ENCODE measurements at places on chromosomes 6 and 20. TPM values are rescaled to one million over a fixed set of nuclear protein-coding genes. Genes with fewer than 3 reads are reported as not detected.

- peak; percentile 37 for DNase-seq
Observed at GRCh38 chr6:40545954-40546353, 41.2 kb downstream of the LRFN2 start.

- DNase-seq: no peak
Observed at GRCh38 chr6:53647462-53648094, 18.0 kb downstream of the KLHL31 start.

The B3GAT2 gene
- total RNA-seq: 0.92 TPM

The CYP21A2 gene
- total RNA-seq: 0.92 TPM

- DNase-seq: peak; percentile 81
Observed at GRCh38 chr20:10352934-10353824, 80.8 kb downstream of the MKKS start.

DNA sequence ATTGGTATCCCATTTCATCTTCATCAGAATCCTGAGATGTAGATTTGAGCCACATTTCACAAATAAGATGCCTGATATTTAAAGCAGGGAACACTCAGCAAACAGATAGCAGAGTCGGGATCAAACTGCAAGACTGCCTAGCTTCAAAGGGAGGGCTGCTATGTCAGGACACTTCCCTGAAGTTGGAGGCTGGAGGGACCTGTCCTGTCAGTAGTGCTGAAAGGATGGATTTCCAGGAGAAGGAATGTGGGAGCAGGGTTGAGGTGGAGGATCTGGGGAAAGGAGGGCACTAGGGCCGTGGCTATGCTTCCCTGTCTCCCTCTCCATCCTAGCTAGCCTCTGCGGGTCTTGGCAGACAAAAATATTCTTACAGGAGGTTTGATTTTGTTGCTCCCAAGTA lies 32.2 kb downstream of the COX4I2 start:
- peak; percentile 47 for DNase-seq

GRCh38 chr6:16102208-16102607 lies 26.7 kb upstream of the MYLIP start:
- no peak for DNase-seq

The FOXF2 gene
- not detected for total RNA-seq

DNA sequence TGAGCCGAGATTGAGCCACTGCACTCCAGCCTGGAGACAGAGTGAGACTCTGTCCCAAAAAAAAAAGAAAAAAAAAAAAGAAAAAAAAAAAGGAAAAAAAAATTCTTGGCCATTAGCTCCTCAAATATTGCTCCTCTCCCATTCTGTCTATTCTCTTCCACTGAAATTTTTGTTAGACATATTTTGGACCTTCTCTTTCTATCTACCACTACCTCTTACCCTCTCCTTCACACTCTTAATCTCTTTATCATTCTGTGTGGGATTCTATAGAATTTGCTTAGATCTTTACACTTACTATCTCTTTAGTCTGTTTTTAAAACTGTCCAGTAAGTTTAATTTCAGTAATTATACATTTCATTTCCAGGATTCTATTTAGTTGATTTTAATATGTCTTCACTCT lies 85.0 kb downstream of the IRAK1BP1 start:
- no peak for DNase-seq

- DNase-seq: no peak
Observed at GRCh38 chr20:44616604-44616964, 34.2 kb downstream of the PKIG start.

GRCh38 chr20:33914919-33915318 lies 78.8 kb upstream of the RALY start:
- DNase-seq: peak; percentile 55

DNA sequence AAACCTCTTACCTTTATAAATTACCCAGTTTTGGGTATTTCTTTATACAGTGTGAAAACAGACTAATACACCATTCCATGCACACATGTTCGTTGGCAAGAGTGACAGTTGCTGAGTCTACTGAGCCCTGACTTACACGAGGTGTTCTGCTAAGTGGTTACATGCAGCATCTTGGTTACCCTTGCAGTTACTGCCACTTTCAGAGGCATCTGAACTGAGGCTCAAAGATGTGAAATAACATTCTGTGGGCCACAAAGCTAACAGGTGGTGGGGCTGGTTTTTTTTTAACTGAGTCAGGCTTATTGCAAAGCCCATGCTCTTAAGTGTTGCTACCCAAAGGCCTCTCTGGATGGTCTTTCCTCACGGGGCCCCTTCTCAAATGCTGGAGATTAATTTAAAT lies 54.4 kb upstream of the GTSF1L start:
- DNase-seq: no peak

All from cardiac muscle cell (in vitro differentiated cells and primary cell).